Fibroblast of lung (primary cell): ENCODE measurements at places on chromosomes 7 and 10.

GRCh38 chr7:2953588-2954407 lies 89.9 kb downstream of the CARD11 start:
- H3K4me3 ChIP-seq = no peak overlapping the region
- no peaks in the 10 kb centered on the region for H3K4me1 ChIP-seq
- no peak for DNase-seq
- no peak overlapping the region for H3K27ac ChIP-seq
- no peaks in the 10 kb centered on the region for H3K36me3 ChIP-seq
- H3K27me3 ChIP-seq = no peaks in the 10 kb centered on the region

- H3K27ac ChIP-seq = no peak overlapping the region
- H3K27me3 ChIP-seq = no peaks in the 10 kb centered on the region
- H3K4me1 ChIP-seq = no peaks in the 10 kb centered on the region
- no peaks in the 10 kb centered on the region for H3K36me3 ChIP-seq
- no peak for DNase-seq
- H3K4me3 ChIP-seq = no peak overlapping the region
Observed at GRCh38 chr10:81081887-81082620, 544.4 kb downstream of the SH2D4B start.

GRCh38 chr10:86373828-86374227 lies 7.2 kb upstream of the GRID1 start:
- H3K4me3 ChIP-seq = no peak overlapping the region

DNA sequence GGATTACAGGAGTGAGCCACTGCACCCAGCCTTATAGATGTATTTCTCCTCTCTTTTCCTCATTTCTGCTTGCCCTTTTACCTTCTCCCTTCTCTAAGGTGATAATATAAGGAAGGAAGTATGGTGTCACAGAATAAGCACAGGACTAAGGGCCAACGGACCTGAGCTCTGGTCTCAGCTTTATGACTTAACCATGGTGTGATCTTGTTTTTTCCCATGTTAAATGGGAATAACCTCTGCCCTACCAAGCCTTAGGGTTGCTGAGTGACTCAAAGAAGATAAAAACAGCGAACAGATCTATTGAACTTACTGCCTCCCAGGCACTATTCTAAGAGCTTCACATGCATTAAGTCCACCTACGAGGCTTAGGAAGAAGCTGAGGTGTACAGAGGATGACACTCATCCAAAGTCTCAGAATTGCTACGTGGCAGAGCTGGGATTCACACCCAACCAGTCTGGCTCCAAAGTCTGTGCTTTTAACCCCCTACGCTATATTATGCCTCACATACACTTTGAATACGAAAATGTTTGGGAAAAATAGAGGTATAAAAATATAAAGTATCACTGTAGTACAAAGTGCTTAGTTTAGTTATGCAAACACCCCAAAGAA lies 5.6 kb downstream of the UROS start:
- H3K36me3 ChIP-seq = peaks cover 2% of the 10 kb centered on the region
- H3K4me1 ChIP-seq = peaks cover 2% of the 10 kb centered on the region
- H3K4me3 ChIP-seq = no peak overlapping the region
- H3K27ac ChIP-seq = no peak overlapping the region

DNA sequence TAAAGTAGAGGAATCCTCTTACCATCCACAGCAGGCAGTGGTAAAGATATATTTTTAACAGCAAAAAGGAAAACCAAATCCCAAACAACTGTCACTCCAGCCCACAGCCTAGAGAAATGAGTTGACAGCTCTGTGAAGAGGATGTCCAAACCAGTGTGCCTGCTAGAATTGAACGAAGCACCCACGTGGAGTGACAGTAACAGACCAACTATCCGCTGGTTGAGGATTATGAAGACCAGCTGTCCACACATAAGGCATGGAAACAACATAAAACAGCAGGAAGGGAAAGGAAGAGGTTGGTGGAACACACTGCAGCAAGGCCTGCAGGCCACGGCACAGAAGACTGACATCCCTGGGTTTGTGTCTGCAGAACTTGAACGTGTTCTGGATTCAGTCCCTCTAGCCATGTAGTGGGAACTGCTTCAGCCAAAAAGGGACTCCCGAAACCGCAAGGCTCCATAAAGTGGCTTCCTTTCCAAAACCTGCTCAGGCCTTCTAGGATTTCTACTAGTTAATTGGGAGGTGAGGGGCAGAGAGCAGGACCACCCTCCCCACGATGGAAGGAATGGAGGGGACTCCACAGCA lies 324.4 kb downstream of the BICC1 start:
- no peak overlapping the region for H3K4me3 ChIP-seq
- H3K27ac ChIP-seq = no peak overlapping the region
- no peaks in the 10 kb centered on the region for H3K4me1 ChIP-seq
- no peaks in the 10 kb centered on the region for H3K27me3 ChIP-seq
- no peaks in the 10 kb centered on the region for H3K36me3 ChIP-seq
- no peak for DNase-seq

- no peaks in the 10 kb centered on the region for H3K4me1 ChIP-seq
- H3K27me3 ChIP-seq = no peaks in the 10 kb centered on the region
- no peaks in the 10 kb centered on the region for H3K36me3 ChIP-seq
- no peak for DNase-seq
- no peak overlapping the region for H3K4me3 ChIP-seq
Observed at GRCh38 chr10:17474595-17475323, 20.4 kb upstream of the ST8SIA6 start.
